ENCODE measurements at places on chromosomes 5 and 9.
A peak's percentile ranks its signal among the peaks of the same experiment; 100 is the strongest.

- DNase-seq = no peak
Measured at GRCh38 chr5:138926688-138927448, 51.7 kb upstream of the LRRTM2 start.

DNA sequence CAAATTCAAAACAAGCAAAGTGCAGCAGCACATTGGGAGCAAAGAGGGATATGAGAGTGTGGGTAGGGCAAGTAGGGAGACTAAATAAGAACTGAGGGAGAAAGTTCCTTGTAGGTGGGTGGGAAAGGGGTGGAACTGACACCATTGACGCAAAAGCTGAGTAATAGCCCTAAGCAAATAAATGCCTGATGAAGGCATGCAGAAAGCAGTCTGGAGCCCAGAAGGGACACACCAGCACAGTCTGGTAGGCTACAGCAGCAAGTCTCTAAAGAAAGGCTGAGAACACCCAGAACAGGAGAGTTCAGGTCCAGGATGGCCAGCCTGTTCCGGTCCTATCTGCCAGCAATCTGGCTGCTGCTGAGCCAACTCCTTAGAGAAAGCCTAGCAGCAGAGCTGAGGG, at the start of gene INSL4:
Gene INSL4, plus strand, starts transcription at position 208 of the 400 bp plus-strand sequence. Its CDS starts 105 bp downstream, at position 313.
- no peak for DNase-seq

- DNase-seq = peak; percentile 58
Measured at GRCh38 chr5:82111191-82111590, 139.4 kb downstream of the ATG10 start.

DNA sequence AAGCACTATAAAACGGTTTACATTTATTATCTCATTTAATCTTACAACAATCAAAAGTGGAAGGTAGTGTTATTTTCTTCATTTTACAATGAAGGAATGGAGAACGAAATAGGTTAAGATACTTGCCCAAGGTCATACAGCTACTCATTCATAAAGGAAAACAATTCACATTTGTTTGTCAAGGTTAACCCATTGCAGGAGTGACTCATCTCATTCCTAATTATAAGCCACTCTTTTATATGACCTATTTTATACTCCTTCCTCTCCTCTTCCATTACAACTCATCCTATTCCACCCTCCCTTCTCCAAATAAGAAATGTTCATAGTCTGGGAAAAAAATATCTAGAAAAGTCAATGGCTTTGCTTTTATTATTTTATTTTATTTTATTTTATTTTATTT, 29.6 kb downstream of the CRHBP start:
- no peak for DNase-seq

DNA sequence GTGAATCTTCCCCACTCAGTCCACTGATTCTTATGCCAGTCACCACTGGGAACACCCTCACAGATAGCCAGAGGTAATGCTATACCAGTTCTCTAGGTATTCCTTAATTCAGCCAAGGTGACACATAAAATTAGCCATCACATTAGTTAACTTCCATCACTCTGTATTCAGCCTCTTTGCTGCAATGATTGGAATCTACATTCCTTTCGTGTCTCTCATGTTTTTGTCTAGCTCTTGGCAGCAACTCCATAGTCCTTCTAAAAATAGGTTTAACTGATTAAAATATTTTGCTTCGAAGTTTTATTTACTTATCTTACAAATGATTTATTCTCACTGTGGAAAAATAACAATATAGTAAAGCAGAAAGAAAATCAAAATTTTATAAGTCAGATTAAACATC, 19.6 kb upstream of the RNF20 start:
- peak; percentile 73 for DNase-seq

GRCh38 chr9:128026773-128027541, 40.2 kb downstream of the NAIF1 start:
- DNase-seq = no peak

DNA sequence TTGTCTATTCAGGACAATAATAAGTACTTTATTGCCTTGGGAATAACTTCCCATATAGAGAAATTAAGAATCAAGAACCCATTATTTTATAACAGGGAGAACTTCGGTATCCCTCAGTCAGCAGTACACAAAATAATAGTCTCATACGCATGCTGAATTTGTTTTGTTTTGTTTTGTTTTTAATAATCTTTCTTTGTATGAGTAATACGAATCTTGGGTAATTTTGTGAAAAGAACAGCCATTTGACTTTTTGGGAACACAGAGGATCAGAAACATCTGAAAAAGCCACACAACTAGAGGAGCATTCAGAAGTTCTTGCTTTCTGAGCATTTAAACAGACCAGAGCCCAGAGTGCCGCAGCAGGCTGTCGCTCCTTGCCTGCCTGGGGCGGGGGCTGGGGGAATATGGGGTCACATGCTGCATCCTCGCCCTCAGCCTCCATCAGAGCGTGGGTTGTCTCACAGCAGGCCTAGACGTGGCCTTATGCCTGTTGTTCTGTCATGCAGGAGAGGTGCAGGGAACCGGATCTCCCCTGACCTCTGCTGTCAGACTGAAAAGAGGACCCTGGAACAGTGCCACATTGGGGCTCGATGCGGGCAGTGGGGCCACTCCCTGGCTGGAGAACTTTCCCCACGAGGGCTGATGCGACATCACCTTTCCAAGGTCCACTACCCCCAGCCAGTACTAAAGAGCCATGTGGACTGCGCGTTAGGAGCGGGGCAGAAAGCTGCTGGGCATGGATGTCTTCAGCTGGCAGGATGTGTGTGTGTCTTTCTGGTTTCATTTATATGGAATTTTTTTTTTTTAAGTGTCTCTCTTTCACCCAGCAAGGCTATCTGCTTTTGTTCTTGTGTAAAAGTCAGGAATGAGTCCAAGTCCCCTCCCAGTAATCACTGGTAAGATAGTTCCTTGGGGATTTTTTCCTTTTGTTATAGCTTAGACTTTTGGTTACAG, 133.4 kb upstream of the OTULINL start:
- DNase-seq = peak; percentile 32

DNA sequence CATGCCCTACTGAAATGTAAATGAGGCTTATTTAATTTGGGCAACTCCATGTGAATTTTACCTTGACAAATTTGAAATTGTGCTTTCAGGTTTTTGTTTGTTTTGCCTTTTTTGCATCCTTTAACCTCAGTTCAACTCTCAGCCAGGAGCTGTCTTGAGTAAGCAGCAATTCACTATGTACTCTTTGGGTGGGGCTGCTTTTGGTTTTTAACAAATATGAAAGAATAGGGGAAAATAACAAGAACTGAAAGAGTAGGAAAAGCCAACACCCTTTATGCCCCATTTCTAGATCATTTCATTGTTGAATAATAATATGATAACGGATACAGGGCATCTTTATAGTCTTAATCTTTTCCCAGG, 192.0 kb downstream of the ARHGAP26 start:
- DNase-seq = no peak
